ENCODE measurements at places on chromosomes 7 and 10.

GRCh38 chr7:126608339-126608776 lies 644.4 kb downstream of the GRM8 start:
- ATAC-seq: no peak
- H3K36me3 ChIP-seq: no peaks in the 10 kb centered on the region
- H3K27ac ChIP-seq: no peak overlapping the region
- no peaks in the 10 kb centered on the region for H3K27me3 ChIP-seq
- no peak overlapping the region for H3K4me3 ChIP-seq
- H3K4me1 ChIP-seq: no peaks in the 10 kb centered on the region

DNA sequence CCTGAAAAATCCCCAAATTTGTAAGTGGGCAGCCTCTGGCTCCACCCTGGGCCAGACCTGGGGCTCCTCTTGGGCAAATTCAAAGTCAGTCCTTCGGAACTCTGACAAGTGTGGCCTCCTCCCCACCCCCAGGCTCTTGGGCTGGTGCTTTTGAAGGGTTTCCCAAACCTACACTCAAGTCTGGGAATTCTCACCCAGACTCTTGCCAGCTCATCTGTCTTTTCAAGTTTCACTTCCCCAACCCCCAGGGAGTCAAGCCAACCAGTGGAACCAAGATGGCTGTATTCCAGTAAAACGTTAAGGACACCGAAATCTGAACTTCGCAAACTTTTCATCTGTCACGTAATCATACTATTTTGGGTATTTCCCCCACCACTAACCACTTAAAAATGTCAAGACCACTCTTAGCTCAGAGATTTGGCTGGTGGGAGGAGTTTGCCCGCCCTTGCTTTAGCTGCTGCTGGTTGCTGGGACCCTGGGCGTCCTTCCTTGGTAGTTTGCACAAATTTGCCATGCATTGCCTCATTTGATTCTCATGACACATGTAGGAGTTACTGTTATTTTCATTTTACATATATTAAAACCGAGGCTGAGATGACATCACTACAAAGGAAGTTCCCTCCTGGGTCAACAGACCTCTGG lies 1.7 kb upstream of the MYO1G start:
- peak; percentile 61 for ATAC-seq
- H3K4me3 ChIP-seq: peak overlapping the region; percentile 99
- peaks cover 10% of the 10 kb centered on the region for H3K4me1 ChIP-seq
- peaks cover 100% of the 10 kb centered on the region for H3K36me3 ChIP-seq
- H3K27ac ChIP-seq: peak overlapping the region; percentile 95

- no peak overlapping the region for H3K27ac ChIP-seq
- no peak for ATAC-seq
- H3K36me3 ChIP-seq: no peaks in the 10 kb centered on the region
- no peak overlapping the region for H3K4me3 ChIP-seq
- H3K27me3 ChIP-seq: peaks cover 16% of the 10 kb centered on the region
- no peaks in the 10 kb centered on the region for H3K4me1 ChIP-seq
Observed at GRCh38 chr10:121079226-121079625, 228.1 kb downstream of the WDR11 start.

GRCh38 chr10:1874533-1874932 lies 137.2 kb upstream of the ADARB2 start:
- peaks cover 4% of the 10 kb centered on the region for H3K27me3 ChIP-seq
- no peak for ATAC-seq
- no peaks in the 10 kb centered on the region for H3K4me1 ChIP-seq

GRCh38 chr7:11517853-11518252 lies 314.1 kb downstream of the THSD7A start:
- no peak overlapping the region for H3K27ac ChIP-seq
- no peaks in the 10 kb centered on the region for H3K27me3 ChIP-seq
- H3K4me3 ChIP-seq: no peak overlapping the region

GRCh38 chr7:114930829-114931655 lies 9.1 kb downstream of the MDFIC start:
- no peak overlapping the region for H3K27ac ChIP-seq
- H3K4me1 ChIP-seq: peaks cover 42% of the 10 kb centered on the region
- peaks cover 17% of the 10 kb centered on the region for H3K36me3 ChIP-seq
- ATAC-seq: peak; percentile 59

- peaks cover 6% of the 10 kb centered on the region for H3K27me3 ChIP-seq
- no peak overlapping the region for H3K27ac ChIP-seq
- no peak overlapping the region for H3K4me3 ChIP-seq
Observed at GRCh38 chr7:157930441-157930840, 593.6 kb downstream of the DNAJB6 start.

DNA sequence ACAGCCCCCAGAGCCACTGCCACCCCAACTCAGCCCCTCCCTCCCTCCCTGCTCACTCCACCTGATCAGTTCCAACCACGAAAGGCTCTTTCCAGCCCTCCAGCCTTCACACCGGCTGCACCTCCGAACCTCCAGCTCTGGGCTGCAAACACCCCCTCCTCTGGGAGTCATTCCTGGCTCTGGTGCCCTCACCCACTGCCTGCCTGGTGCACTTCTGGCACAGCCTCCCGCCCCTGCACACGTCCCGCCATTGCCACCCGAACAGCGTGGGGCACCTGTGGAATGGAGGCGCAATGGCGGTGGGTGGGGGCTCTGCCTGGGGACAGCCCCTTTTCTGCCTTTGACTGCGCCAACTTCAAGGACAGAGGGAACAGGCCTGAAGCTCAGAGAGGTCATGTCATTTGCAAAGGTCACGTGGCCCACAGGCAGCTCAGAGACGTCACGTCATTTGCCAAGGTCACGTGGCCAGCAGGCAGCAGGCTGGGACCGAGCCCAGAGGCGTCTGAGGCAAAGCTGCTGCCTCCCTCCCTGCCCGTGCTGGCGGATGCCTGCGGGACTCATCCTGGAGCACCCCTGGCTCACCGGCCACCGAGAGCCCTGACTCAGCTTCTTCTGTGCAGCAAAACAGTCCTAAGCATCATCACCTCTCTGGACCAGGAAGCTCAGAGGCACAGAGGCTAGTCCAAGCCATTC lies 76.0 kb upstream of the DNAAF5 start:
- H3K27me3 ChIP-seq: no peaks in the 10 kb centered on the region
- H3K4me1 ChIP-seq: no peaks in the 10 kb centered on the region
- H3K36me3 ChIP-seq: no peaks in the 10 kb centered on the region
- H3K27ac ChIP-seq: no peak overlapping the region

DNA sequence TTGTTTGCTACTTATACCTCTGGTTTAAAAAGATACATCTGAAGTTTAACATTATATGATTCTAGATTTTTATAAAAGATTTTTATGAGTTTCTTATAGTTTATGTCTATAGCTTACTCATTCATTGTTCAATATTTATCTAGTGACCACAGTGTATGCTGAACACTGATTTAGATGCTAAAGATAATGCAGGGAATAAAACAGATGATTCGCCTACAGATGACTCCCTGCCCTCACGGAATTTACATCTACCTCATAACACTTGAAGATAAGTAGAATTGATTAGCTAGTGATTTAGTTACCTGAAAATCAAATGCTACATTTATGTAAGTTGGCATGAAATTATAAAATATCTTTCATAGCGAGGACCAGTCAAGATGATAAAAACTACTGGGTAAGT lies 105.8 kb downstream of the HIPK2 start:
- H3K4me3 ChIP-seq: peak overlapping the region; percentile 74
- H3K27ac ChIP-seq: peak overlapping the region; percentile 98
- peaks cover 36% of the 10 kb centered on the region for H3K4me1 ChIP-seq
- ATAC-seq: no peak

- H3K4me3 ChIP-seq: no peak overlapping the region
- no peak for ATAC-seq
- H3K27me3 ChIP-seq: no peaks in the 10 kb centered on the region
- peaks cover 100% of the 10 kb centered on the region for H3K36me3 ChIP-seq
- peaks cover 5% of the 10 kb centered on the region for H3K4me1 ChIP-seq
- H3K27ac ChIP-seq: no peak overlapping the region
Observed at GRCh38 chr10:829241-829640, 102.3 kb downstream of the LARP4B start.

GRCh38 chr7:100221231-100221718 lies 1.5 kb downstream of the PVRIG start:
- peak overlapping the region; percentile 97 for H3K4me3 ChIP-seq
- ATAC-seq: peak; percentile 72
- H3K36me3 ChIP-seq: peaks cover 81% of the 10 kb centered on the region
- H3K4me1 ChIP-seq: peaks cover 23% of the 10 kb centered on the region
- peak overlapping the region; percentile 98 for H3K27ac ChIP-seq

DNA sequence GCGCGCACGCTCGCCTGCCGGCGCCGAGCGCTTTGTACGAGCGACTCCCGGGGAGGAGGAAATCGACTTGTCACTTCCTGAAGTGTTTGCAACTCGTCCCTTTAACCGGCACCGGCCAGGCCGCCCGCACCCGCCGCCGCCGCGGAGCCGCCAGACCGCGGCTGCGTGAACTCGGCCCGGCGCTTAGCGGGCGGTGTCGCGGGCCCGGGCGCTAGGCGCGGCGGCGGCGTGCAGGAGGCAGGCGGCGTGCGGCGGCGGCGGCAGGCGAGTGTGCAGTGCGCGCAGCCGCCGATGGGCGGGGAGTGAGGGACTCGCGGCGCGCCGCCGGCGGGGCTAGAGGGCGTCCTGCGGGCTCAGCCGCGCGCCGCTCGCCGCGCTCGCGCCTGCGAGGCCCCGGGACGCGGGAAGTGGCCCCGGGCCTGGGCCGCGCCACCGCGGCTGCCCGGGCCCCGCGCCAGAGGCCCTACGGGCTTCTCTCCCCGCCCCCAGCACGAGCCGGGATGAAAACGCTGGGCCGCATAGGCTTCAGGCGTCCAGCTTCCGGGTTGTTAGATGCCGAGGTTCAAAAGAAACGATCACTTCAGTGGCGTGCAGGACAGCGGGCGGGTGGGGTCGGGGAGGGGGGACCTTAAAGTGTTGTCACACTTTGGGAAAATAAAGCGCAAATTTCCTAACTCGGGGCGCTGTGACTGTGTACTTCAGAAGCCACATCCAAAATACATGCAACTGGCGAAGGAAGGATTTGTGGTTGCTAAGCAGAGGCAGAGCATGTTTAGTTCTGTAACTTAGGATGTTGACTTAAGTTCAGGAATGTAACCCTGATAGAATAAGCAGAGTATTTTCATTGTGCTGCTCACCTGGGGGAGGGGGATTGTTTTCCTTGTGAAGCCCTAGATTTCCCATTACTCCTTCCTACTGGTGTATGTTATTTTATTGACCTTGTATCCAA lies at the start of gene FAM53B:
Gene FAM53B, minus strand, starts transcription at position 277 of the 949 bp plus-strand sequence. CDS start 37,665 bp downstream, outside the sequence.
- peaks cover 20% of the 10 kb centered on the region for H3K36me3 ChIP-seq
- H3K27ac ChIP-seq: peak within 1 kb of the TSS; percentile 67
- H3K4me3 ChIP-seq: peak within 1 kb of the TSS; percentile 76
- peak; percentile 71 for ATAC-seq
- no peaks in the 10 kb centered on the region for H3K27me3 ChIP-seq
- H3K4me1 ChIP-seq: peaks cover 31% of the 10 kb centered on the region

GRCh38 chr10:125661431-125661940 lies 21.5 kb downstream of the TEX36 start:
- H3K4me3 ChIP-seq: no peak overlapping the region
- ATAC-seq: no peak
- H3K27me3 ChIP-seq: peaks cover 25% of the 10 kb centered on the region
- H3K27ac ChIP-seq: no peak overlapping the region
- no peaks in the 10 kb centered on the region for H3K4me1 ChIP-seq
- H3K36me3 ChIP-seq: no peaks in the 10 kb centered on the region

DNA sequence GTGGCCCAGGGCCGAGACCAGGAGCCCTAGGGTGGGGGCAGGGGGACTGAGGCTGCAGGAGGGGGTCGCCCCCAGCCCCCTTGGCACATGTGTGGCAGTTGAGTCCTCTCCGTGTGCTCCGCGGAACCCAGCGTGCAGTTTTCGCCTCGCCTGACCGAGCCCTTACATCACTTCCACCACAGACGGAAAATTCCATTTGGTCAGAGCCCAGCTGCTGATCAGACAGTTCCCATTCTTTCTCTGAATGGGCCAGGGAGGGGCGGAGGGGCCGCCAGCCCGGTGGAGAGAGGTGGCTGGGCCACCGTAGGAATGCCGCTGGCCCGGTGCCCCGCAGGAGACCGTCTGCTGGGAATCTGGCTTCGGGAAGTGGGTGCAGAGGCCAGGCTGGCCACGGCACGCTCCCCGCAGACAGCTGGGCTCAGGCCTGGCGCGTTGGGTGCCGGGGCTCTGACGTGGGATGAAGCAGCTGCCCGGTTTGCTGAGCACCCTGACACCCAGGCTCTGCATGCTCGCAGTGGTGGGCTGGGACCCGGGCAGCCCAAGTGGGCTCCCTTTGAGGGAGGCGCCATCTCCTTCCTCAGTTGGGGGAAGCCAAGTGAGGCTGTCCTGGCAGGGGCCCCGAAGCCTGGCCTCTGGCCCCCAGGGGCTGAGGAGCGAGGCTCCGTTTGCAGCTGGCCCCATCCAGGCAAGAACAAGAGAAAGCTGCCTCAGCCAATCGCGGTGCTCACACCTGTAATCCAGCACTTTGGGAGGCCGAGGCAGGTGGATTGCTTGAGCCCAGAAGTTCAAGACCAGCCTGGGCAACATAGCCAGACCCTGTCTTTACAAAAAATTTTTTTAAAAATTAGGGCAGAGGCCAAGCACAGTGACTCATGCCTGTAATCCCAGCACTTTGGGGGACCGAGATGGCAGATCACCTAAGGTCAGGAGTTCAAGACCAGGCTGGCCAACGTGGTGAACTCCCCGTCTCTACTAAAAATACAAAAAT lies 9.9 kb downstream of the TTYH3 start:
- no peaks in the 10 kb centered on the region for H3K36me3 ChIP-seq
- no peak overlapping the region for H3K4me3 ChIP-seq
- H3K4me1 ChIP-seq: peaks cover 5% of the 10 kb centered on the region
- ATAC-seq: peak; percentile 23
- H3K27ac ChIP-seq: no peak overlapping the region
- no peaks in the 10 kb centered on the region for H3K27me3 ChIP-seq

DNA sequence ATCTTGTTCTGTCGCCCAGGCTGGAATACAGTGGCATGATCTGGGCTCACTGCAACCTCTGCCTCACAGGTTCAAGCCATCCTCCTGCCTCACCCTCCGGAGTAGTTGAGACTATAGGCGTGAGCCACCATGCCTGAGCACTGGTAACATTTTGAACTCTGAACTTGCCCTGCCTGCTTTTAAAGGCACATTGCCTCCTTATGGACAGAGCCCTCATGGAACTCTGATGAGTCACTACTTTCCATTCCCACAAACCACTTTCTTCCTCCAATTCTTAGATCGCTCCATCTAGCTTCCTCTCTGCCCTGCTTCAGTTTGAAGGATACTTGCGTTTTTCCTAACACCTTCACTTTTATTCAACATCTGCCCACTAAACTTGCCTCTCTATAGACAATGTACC lies 38.1 kb downstream of the PRPS1L1 start:
- no peak overlapping the region for H3K4me3 ChIP-seq
- H3K27ac ChIP-seq: no peak overlapping the region
- no peak for ATAC-seq

DNA sequence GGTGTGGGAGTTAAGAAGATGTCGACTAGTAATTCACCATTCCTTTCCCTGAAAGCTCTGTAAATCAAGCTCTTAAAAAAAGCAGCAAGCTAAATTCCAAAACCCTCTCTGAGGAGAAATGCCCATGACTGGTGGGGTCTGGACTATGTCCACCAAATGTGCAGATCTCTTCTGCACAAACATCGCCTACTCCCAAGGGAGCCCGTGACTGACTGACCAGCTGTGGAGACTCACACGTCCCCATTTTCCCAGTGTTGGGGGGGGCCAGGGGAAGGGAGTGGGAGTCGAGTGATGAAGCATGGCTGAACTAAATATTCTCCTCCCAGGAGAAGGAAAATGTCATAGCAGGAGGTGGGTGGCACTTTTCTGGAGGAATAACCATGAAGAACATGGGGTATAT lies 164.1 kb upstream of the HPS1 start:
- no peak for ATAC-seq
- H3K27me3 ChIP-seq: peaks cover 25% of the 10 kb centered on the region
- H3K4me1 ChIP-seq: no peaks in the 10 kb centered on the region
- H3K4me3 ChIP-seq: no peak overlapping the region

All from activated T-helper 17 cell treated with anti-CD3 and anti-CD28 coated beads, Interleukin-2, amount 50 U/mL, for 72 hours (primary cell).